ENCODE measurements at places on chromosomes 2 and 18. TPM values are rescaled to one million over a fixed set of nuclear protein-coding genes. Genes with fewer than 3 reads are reported as not detected.

The DNAJC5G gene
- 0.39 TPM for total RNA-seq

The RIT2 gene
- not detected for total RNA-seq

The DYSF gene
- 0.17 TPM for total RNA-seq

DNA sequence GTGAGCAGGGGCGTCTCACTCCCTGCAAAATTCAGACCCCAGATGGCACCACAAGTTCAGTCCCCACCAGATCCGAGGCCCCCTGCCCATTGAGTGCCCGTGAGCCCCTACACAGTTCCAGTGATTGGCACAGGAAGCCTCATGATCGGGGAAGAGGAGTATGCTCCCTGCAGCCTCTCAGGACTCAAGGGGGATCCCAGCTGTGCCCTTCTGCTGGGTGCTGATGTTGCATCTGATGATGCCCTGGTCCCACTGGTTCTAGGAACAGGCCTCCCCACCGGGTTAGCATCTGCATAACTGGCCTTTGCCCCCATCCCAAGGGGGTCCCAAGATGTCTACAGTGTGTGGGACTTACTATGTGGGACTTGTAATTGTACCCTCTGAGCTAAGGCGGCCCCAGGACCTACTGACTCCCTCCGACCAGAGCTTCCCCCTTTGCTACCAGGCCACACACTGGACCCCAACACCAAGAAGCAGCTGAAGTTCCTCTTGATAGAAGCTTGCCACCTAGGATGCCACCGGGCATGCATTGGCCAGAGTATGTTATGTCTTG lies 8.6 kb downstream of the ALPG start:
- no peak for DNase-seq

The LONRF2 gene
- 0.29 TPM for total RNA-seq

DNA sequence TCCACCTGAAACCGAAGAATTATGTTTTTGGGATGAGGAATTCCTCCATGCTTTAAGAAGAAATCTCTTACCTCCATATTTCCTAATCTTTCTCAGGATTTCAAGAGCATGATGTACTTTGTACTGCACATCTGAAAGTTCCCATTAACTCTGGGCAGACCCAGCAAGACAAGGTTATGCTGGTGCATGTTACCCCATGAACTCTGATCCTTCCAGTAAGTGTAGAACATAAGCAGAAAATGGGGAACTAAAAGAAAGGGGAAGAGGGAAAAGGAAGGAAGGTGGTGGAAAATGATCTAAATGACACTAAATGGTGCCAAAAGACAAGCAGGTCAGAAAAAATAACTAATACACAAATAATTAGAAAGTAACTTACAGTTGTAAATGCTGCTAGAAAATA lies 50.7 kb downstream of the STRN start:
- no peak for DNase-seq

DNA sequence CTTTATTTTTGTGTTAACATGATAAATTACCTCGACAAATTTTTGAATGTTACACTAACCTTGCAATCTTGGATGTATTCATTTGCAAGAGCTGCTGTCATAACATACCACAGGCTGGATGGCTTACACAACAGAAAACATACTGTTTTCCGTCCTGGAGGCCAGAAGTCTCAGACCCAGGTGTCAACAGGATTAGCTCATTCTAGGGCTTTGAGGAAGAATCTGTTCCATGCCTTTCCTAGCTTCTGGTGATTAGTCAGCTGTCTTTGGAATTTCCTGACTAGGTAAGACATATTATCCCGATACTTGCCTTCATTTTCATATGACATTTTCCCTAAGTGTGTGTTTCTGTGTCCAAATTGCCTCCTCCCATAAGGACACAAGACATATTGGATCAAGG lies 188.6 kb upstream of the CDH19 start:
- no peak for DNase-seq

DNA sequence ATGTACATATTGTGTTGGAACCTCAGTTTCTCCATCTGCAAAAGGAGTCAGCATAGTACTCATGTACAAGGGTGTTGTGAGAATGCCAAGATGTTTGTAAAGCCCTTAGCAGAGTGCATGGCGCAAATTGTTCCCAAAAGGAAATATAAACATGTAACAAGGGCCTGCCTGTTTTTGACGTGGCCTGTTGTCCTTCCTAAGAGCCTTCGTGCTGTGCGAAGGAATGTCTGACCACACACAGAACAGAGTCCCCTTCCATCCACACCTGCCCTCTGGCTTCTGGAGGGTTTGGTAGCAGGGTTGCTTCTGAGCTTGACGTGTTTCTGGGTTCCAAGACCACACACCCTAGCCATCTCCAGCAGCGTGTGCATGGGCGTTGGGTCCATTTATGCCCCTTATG lies 34.9 kb downstream of the CABLES1 start:
- no peak for DNase-seq

DNA sequence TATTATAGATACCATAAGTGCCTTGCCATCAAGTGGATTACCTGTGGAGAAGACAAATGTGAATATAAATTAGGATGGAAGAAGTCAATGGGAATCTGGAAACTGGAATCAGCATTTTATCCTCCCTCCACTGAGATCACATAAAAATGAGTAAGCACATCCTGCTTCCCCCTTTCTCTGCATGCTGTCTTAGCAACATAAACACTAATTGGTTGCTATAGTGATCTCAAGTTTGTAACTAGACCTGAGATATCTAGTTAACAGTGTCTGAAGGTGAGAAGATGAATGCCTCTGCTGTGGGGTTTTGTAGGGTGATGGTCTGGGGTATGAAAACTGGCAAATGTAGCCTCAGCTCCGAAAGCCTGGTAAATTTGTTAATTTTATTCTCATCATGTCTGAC lies 1357.5 kb upstream of the CELF4 start:
- DNase-seq, result no peak

All from B cell (primary cell).